ENCODE measurements at places on chromosomes 2 and 18.

GRCh38 chr2:36235882-36236281 lies 119.7 kb upstream of the CRIM1 start:
- DNase-seq = no peak

GRCh38 chr2:206989311-206989710 lies 50.0 kb downstream of the CPO start:
- no peak for DNase-seq

- no peak for DNase-seq
Measured at GRCh38 chr2:231701456-231702373, 6.6 kb upstream of the PTMA start.

- no peak for DNase-seq
Measured at GRCh38 chr18:5395860-5396448, 100.4 kb upstream of the ZBTB14 start.

- DNase-seq = no peak
Measured at GRCh38 chr18:27449104-27449503, 264.0 kb upstream of the CHST9 start.

- DNase-seq = no peak
Measured at GRCh38 chr2:12304564-12305171, 412.1 kb upstream of the TRIB2 start.

DNA sequence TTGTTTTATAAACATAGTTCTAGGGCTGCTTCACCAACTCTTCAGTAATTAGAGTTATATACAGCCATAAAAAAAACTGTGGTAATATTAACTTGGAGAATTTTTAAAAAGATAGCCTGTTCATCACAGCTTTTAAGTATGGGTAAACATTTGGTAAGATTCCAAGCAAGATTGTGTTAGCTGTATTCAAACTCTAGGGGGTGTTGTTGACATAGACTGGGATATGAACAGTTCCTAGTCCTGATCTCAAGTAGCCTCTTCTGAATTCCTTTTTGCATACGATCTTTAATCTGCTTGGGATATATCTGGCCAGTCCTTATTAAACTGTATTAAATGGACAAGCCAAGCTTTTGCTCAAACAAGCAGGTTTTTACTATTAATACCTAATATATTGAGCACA lies 13.4 kb downstream of the NOP58 start:
- DNase-seq = no peak

- DNase-seq = no peak
Measured at GRCh38 chr2:127637725-127638252, 8.2 kb upstream of the GPR17 start.

GRCh38 chr2:180101846-180102245 lies 94.7 kb upstream of the CWC22 start:
- DNase-seq = no peak

- DNase-seq = no peak
Measured at GRCh38 chr2:41400088-41400665, 647.6 kb upstream of the PKDCC start.

- DNase-seq = no peak
Measured at GRCh38 chr2:180004731-180005130, 2.4 kb downstream of the CWC22 start.

DNA sequence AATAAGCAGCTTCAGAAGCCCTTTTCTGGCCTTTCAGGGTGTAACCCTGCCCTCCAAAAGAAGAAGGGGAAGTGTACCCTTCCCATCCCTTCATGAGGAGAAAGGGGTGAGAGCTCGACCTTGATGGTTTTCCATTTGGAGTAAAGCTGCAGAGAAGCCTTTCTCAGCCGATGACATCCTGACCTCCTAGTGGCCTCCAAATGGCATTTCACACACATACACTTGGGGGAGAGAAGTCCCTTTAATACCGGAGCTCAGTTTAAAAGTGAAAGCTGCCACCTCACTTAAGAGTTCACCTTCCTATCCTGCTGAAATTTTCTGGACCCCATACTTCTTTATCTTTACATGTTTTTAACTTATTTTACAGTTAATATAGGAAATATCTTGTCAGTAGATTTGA lies 716.7 kb downstream of the DCDC2C start:
- no peak for DNase-seq

- no peak for DNase-seq
Measured at GRCh38 chr2:71800106-71800809, 346.9 kb downstream of the DYSF start.

- no peak for DNase-seq
Measured at GRCh38 chr2:196263181-196263747, 91.9 kb upstream of the STK17B start.

GRCh38 chr18:8610459-8610851 lies 1.2 kb downstream of the RAB12 start:
- DNase-seq = no peak

Data from GM12891 (cell line).